ENCODE measurements at places on chromosomes 16 and 17.
A peak's percentile ranks its signal among the peaks of the same experiment; 100 is the strongest.

GRCh38 chr16:1094601-1095449 is 1.2 kb downstream of the C1QTNF8 start:
- ATAC-seq, result no peak

DNA sequence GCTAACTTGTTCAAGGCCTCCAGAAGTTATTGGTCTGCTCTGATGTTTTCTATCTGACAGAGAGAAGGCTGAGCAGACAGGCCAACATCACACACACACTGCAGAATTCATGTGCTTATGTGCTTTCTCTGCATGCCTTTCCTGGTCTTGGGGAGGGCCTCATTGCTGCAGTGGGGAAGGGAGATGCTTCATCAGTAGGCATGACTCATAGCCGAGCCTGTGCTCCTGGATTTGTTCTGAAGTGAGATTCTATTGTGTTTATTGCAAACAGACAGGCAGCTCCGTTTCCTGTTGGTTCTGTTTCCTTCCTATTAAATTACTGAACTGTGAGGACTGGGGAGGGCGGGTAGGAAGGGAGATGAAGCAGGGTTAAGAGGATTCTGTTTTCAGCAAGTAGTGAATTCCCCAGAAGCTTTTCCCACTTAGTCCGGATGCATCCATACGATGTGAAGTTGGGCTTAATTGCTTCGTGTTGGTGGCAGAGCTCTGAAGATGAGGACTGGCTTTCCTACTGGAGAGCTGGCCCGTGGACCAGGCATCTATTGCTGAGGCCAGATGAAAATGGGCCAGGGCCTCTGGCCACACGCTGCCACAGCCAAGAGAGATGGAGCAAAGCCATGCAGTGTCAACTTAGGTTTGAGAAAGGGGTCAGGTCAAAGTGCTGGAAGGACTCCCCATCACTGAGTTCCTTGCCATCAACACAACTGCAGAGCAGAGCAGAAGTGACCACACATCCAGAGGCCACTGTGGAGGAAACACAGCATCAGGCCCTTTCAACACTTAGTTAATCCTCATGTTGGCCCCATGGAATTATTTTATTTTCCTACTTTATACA is 179.3 kb downstream of the UTP18 start:
- peak; percentile 59 for ATAC-seq

DNA sequence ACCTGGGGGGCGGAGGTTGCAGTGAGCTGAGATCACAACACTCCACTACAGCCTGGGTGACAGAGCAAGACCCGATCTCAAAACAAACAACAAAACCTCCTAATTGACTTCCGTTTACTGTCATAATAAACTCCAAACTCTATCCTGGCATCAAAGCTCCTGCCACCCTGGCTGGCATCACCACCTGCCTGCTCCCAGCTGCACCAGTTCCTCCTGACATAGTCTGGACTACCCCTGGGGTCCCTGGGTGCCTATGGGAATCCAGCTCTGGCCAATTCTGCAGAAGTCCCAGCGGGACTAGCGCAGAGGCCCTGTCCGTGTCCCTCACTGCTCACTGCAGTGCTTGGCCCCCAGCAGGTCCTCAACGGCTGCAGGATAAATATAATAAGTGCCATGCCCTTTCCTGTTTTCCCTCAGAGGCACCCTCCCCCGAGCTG is 723 bp downstream of the NTHL1 start:
- no peak for ATAC-seq

DNA sequence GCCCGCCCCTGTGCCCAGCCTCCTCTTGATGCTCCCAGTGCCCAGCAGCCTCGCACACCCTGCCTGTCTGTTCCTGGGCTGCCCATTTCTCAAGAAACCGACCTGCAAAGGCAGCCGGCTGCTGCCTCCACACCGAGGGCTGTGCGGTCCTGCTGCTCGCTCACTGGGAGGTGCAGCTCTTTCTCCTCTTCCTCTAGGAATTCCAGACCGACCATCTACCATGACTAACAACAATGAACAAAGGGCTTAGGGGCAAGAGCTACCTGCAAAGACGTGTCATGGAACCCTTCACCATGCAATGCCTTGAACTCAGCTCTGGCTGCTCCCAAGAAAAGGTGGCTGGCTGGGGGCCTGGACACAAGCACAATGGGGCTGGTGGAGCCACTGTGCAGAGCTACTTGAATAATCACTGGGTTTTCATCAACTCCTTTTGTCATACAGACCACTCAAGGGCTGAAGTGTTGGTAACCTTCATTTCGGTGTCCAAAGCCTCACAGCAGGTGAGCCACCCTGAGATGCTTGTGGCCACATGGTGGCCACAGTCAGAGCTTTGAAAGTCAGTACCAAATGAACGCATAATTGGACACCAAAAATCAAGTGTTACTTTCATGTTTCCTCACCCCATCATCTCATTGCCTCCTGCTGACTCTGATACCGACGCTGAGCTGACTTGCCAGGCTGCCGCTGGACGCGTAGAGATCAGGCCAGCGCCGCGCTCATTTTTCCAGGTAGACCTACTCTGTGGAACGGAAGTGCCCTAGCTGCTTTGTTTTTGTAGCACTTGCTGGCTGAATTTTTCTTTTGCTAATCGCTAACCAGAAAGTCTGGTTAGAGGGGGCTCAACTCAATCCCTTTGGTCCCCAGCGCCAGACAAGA is 19.8 kb downstream of the CYB561 start:
- no peak for ATAC-seq

DNA sequence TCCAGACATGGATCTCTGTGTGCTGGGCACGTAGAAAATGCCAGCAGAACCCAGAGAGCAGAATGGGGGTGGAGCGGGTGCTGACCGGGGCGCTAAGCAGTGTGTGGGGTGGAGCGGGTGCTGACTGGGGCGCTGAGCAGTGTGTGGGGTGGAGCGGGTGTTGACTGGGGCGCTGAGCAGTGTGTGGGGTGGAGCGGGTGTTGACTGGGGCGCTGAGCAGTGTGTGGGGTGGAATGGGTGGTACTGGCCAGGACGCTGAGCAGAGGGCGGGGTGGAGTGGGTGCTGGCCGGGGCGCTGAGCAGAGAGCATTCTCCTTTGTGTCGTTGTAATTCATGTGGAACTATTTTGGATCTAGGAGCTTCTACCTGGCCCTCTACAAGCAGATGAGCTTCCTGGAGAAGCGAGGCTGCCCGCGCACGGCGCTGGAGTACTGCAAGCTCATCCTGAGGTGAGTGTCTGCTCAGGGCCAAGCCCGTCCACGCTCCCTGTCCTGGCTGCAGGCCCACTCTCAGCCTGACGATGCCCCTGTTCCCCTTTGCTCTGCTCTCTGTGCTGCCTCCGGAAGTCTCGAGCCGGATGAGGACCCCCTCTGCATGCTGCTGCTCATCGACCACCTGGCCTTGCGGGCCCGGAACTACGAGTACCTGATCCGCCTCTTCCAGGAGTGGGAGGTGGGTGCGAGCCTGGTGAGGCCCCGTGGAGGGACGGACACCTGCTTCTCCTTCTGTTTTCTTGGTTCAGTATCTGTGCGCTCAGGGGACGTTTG is 20.3 kb upstream of the MC1R start:
- ATAC-seq, result no peak

GRCh38 chr17:40519089-40519775 is 17.8 kb upstream of the TNS4 start:
- no peak for ATAC-seq

GRCh38 chr17:70606086-70606485 is 436.8 kb downstream of the KCNJ2 start:
- no peak for ATAC-seq

DNA sequence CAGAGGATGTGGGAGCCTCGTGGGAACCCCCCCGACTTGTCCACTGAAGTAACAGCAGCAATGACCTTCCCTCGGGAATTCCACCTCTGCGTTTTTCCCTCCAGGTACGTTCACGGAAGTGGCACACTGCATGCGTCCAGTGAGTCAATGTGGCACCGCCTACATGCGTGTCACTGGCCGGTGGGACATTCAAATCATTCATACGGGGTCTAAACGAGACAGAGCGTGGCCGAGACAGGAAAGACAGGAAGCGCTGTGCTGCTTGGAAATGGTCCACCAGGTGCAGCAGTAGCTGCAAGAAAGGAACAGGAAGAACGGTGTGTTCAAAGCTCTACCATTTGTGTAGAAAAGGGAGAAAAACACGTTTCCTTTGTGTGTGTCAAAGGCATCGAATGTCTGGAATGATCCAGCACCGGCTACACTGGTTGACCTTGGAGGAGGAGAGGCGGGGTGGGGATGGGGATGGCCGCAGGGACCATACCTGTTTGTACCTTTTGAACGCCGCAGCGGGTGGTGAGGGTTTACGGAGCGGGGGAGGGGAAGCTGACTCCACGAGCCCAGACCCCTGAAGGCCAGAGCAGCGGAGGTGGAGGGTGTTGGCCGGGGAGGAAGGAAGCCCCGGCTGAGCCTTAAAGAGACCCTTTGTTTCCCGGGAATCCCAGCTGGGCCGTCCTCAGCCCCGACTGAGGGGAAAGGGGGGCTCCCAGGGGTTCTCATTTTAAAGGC is 1.7 kb upstream of the PGAP6 start:
- ATAC-seq, result peak; percentile 10

GRCh38 chr16:29678691-29679267 is at the start of gene QPRT:
Gene QPRT, plus strand, starts transcription at chr16:29679180. Its CDS starts 18 bp downstream, at chr16:29679198.
- ATAC-seq, result peak; percentile 87

- ATAC-seq, result peak; percentile 51
Observed at GRCh38 chr17:73228748-73229236, 32.9 kb downstream of the CPSF4L start.

GRCh38 chr16:53224951-53225533 is 170.3 kb downstream of the CHD9 start:
- ATAC-seq, result no peak

GRCh38 chr17:29608986-29609385 is 13.7 kb downstream of the CORO6 start:
- no peak for ATAC-seq

GRCh38 chr17:20267459-20267842 is 199.9 kb downstream of the LGALS9B start:
- no peak for ATAC-seq

GRCh38 chr17:72152387-72152929 is 31.6 kb downstream of the SOX9 start:
- ATAC-seq, result no peak

DNA sequence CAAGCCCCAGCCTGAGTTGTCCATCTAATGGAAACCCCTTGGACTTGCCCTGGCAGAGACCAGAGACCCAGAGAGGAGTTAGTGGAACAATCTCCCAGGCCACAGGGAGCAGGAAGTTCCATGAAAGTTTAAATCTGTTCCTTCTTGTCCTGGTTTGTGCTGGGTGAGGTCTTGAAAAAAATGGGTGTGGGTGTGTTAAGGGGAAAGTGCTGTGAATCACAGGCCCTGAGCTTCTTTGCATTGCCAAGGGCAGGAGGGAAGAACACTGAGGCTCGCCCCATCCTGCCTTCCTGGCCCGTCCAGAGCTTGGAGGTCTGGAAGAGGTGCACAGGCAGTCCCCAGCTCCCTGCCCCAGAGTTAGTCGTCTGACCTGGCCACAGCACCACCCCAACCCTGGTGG is 2.3 kb downstream of the ADORA2B start:
- peak; percentile 45 for ATAC-seq

GRCh38 chr17:69597898-69598692 is 183.6 kb downstream of the MAP2K6 start:
- ATAC-seq, result peak; percentile 85

DNA sequence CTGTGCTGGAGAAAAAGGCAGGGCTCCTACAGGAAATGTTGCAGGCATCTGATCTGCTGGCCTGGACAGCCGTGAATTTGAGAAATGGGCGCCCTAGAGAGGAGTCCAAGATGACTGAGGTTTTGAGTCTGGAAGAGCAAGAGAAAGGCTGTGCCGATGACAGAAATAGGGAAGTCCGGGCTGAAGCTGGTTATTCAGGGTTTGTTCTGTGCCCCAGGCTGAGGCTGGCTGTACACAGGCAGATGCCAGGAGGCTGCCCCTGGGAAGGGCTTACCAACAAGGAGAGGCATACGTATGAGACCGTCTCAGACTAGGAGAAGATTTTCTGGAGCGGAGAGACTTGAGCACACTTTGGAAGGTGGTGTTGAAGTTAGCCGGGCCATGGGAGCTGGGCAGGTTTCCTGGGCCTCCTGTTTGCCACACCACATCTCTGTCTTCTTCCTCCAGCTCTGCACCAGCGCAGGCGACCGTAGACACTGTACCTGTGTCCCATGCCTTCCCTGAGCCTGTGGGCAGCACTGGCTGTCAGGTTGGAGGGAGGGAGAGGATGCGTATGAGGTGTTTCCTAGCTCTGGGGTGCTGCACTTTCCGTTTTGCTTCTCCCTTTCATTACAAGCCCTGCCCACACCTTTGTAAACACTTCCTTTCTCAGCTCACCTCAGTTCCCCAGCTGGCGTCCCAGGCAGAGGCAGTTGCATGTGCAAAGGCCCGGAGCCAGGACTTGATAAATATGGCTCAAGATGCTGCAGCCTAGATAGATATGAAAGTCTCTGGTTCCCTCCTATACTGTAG is 80.8 kb downstream of the SPECC1 start:
- ATAC-seq, result no peak

DNA sequence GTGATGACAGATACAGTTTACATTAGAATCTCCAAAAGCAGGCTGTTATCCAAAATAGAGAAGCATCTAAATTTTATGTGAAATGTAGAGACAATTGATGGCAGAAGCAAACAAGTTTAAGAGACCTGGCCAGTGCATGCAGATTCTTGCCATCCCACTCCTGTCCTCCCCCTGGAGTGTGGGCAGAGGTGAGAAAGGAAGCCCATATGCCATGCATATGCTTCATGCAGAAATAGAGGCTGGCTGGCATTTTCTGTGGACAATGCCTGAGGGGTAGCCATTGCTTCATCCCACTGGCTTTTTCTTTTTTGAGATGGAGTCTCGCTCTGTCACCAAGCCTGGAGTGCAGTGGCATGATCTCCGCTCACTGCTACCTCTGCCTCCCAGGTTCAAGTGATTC is 382.1 kb downstream of the RBFOX1 start:
- no peak for ATAC-seq
